ENCODE measurements at places on chromosomes 2 and 18.

- DNase-seq: no peak
Measured at GRCh38 chr2:110107092-110108079, 8.2 kb downstream of the MALL start.

DNA sequence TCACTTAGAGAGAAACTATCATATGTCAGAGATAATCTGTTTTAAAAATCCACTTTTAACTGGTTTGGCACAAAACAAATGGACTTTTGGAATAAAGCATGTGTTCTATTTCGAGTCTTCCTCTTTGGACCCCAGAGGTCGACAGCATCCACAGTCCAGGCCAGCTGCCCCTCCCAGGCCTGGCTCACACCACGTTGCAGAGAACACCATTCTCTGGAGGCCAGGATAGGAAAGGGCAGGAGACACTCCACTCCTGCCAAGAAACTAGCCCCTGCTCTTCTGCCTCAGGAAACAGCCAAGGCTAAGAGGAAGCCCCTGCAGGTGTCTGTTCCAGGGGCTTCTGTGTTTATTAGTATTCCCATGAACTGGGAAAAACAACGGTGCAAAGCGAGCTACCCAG, 456.6 kb upstream of the ID2 start:
- no peak for DNase-seq

GRCh38 chr2:130736487-130736886, 7.6 kb downstream of the GPR148 start:
- no peak for DNase-seq

GRCh38 chr18:3624546-3624934, 174.6 kb downstream of the TGIF1 start:
- no peak for DNase-seq

Measured in activated naive CD4-positive, alpha-beta T cell (primary cell).